RCC 7860 (cell line): ENCODE measurements at places on chromosomes 16 and 17.

DNA sequence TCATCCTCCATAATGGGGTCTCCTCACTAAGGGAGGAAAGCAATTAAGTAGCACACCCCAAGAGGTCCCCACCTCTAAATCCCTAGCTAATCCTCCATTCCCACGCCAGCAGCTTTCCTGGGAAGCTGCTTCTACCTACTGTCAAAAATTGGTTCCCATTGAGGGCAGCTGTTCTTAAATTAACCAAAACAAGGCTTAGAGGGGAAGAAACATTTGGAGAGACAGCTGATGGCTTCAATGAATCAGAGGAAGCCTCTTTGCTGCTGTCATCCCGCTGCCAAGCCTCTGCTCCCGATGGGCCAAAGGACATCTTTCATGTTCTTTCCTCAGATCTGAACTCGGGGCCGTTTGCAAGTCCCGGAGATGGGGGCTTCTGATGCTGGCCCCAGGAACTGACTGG, 26.6 kb downstream of the AIPL1 start:
- DNase-seq = no peak

DNA sequence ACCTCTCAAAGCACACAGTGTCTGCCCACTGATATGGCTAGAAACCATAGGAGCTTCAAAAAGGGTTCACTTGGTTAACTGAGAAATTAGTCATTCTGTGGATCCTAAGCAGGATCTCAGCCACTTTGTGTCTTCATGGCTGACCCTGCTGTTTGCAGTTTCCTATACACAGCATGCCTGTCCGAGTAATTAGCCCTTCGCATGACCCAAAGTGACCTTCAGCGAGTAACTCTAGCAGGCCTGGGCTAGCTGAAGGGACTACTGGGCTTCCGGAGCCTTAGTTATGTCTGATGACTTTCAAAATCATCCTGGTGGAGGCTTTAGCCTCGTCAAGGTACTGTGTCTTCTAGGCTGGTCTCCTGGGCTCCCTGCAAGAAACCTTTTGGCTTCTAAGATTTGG, 28.9 kb upstream of the FBXW10B start:
- peak; percentile 26 for DNase-seq

- peak; percentile 20 for DNase-seq
Measured at GRCh38 chr16:79307214-79307613, 293.3 kb downstream of the MAF start.

GRCh38 chr17:1275962-1276736, 3.3 kb upstream of the TRARG1 start:
- no peak for DNase-seq

- DNase-seq = no peak
Measured at GRCh38 chr17:279331-279730, 73.3 kb downstream of the RPH3AL start.

- DNase-seq = no peak
Measured at GRCh38 chr17:17506181-17506741, 10.1 kb upstream of the RASD1 start.

DNA sequence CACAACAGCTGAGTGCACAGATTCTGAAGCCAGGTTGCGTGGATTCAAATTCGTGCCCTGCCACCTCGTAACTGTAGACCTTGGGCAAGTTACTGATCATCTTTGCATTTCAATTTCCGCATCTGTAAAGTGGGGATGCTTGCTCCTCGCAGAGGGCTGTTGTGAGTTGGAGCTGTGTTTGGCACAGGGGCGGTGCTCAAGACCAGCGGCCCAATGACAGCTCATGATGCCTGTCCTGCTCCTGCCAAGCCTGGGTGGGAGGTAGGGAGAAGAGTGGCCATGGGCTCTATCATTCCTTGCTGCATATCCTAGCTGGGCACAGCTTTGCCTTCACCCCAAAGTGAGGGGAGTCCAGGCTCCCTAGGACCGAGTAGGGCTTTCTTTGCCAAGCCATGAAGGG, 12.6 kb downstream of the NXPH3 start:
- no peak for DNase-seq

DNA sequence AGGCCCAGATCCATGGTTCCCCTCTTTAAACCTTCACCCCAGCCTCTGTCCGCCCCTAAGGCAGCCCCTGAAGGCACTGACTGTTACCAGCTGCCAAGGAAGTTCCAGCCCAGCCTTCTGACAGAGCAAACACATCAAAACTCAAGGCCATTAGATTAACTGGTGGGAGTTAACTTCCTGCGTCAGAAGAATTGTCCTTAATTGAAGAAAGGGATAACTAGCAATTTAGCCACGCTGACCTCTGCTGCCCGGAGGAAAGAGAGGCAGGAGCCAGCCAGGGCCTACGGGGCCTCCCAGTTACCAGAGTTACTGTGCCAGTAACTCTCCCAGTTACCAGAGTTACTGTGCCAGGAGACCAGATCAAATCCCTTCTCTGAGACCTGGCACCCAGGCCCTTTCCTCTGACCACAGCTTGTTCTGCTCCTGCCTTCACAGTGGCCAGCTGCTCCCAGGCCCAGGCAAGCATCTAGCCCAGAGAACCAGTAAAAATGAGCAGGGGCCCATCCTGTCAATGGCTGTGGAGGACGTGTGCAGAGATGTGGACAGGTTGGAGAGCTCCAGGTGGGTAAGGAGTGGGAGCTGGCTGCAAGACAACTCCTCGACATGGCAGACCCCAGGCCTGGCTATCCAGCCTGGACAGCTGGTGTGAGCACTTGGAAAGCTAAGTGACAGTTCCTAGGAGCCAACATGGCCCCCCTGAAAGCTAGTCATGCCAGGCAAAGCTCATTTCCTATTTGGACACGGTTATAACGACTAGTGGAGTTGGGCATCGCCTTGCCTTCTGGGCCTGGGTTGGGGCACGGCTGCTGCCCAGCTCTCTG, 2.8 kb upstream of the PITPNM3 start:
- DNase-seq = no peak

DNA sequence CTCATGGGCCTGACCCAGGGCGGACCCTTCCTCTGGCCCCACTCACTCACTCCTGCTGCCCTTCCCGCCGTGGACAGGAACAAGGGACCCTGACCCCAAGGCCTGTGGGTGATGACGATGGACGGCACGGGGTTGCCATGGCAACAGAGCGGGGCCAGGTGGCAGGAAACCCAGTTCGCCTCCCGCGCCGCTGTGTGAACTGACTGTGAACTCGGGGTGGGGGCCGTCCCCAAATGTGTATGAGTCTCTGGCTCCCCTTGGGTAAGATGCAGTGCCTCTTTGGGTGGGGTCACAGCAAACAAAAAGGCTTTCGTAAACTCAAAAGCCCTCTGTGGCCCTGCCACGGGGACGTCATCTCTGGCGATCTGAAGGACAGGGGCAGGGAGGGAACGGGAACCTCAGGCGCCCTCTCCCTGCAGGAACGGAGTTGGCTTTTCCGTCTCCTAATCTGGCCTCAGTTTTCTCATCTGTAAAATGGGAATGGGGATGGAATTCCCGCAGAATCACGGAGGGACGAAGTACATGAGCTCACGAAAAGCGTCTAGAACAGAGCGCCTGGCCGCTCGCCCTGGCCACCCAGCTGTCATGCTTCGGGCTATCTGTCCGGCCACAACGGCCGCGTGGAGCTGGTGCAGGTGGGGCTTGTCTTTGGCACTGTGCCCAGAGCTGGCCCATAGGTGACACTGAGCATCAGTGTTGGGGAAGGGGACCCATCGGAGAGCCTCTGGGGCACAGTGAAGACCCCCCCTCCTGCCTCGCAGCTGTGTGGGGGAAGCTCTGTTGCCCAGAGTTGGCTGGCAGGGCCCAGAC, 44.9 kb upstream of the PABPN1L start:
- DNase-seq = no peak

GRCh38 chr17:73949903-73950592, 253.4 kb upstream of the RPL38 start:
- DNase-seq = no peak

- DNase-seq = no peak
Measured at GRCh38 chr16:27149986-27150385, 53.3 kb upstream of the KDM8 start.

GRCh38 chr16:85395207-85395912, 217.8 kb upstream of the GSE1 start:
- peak; percentile 96 for DNase-seq
